ENCODE measurements at places on chromosomes 11 and 22. TPM values are rescaled to one million over a fixed set of nuclear protein-coding genes. Genes with fewer than 3 reads are reported as not detected.

Gene CARD10
- total RNA-seq: 32.1 TPM

Gene KRTAP5-10
- not detected for total RNA-seq

Gene TBX1
- not detected for total RNA-seq

Gene BTBD18
- not detected for total RNA-seq

Gene GRAMD4
- 6.6 TPM for total RNA-seq

Gene CPT1B
- total RNA-seq: 1.2 TPM

Gene FAM227A
- 1.4 TPM for total RNA-seq

Gene GPR137
- 12.1 TPM for total RNA-seq

Gene NPAS4
- total RNA-seq: not detected

Gene OR51A2
- not detected for total RNA-seq

Gene AQP11
- total RNA-seq: 1.1 TPM

Gene RBFOX2
- 156 TPM for total RNA-seq

Gene GAB4
- not detected for total RNA-seq

Gene PRODH
- total RNA-seq: 0.37 TPM

Gene DLG2
- total RNA-seq: 0.98 TPM

Gene TREH
- not detected for total RNA-seq

Gene PGM2L1
- total RNA-seq: 1.1 TPM

Gene ZP1
- 0.98 TPM for total RNA-seq

Gene ALG12
- 16.2 TPM for total RNA-seq

Gene CCT8L2
- not detected for total RNA-seq

Gene TTC38
- total RNA-seq: 23.3 TPM

Gene PARVG
- total RNA-seq: 0.20 TPM

Gene MMP11
- total RNA-seq: 2.9 TPM

Gene DDIAS
- 8.0 TPM for total RNA-seq

Gene SLC22A6
- total RNA-seq: not detected

Gene OTOG
- not detected for total RNA-seq

Gene PTPRCAP
- total RNA-seq: 1.1 TPM

Gene OR4C12
- total RNA-seq: not detected

Gene OR2D2
- total RNA-seq: 0.78 TPM

Gene TMEM86A
- total RNA-seq: 0.78 TPM

Gene CFAP300
- total RNA-seq: 5.1 TPM

Gene NEU3
- 8.8 TPM for total RNA-seq

Gene OR5D14
- total RNA-seq: not detected

Gene FADS1
- total RNA-seq: 182 TPM

Gene PHLDA2
- 13.3 TPM for total RNA-seq

Gene CTTN
- total RNA-seq: 270 TPM

Gene ACTN3
- under 0.01 TPM for total RNA-seq

Gene NDUFA6
- 36.6 TPM for total RNA-seq

Gene GNB1L
- total RNA-seq: 7.0 TPM

Gene NLRP14
- 0.20 TPM for total RNA-seq

Gene AP1B1
- 68.8 TPM for total RNA-seq
